ENCODE measurements at places on chromosomes 12 and 14.

GRCh38 chr14:78314484-78314883 lies 144.3 kb downstream of the NRXN3 start:
- DNase-seq, result no peak

GRCh38 chr14:32597771-32598170 lies 268.7 kb downstream of the AKAP6 start:
- no peak for DNase-seq

DNA sequence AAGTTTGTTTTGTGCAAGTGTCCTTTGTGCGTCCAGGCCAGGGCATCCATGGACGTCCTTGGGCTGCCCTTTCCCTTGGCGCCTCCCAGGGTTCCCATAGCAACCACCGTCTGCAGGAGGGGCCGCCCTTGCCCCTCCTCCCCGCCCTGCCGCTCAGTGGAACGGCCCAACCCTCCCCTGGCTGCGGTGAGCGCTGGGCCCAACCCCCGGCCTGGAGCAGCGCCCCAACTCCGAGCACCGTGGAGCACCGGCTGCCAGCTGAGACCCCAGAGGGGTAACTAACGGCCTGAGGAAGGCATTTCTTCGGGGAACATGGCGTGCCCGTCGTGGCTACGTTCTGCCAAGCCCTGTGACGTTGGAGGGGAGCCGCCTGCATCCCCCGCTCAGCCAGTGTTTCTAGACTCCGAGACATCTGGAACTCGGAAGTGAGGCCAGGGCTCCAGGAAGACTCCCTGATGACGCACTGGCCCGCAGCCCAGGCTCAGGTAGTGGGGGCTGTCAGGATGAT lies 5.3 kb upstream of the ACACB start:
- no peak for DNase-seq

- DNase-seq, result peak; percentile 37
These were observed at the start of gene C14orf93 for GRCh38 chr14:23009939-23010726. Gene C14orf93 (minus strand): TSS chr14:23010143. CDS start chr14:22999023, 11,120 bp downstream.

DNA sequence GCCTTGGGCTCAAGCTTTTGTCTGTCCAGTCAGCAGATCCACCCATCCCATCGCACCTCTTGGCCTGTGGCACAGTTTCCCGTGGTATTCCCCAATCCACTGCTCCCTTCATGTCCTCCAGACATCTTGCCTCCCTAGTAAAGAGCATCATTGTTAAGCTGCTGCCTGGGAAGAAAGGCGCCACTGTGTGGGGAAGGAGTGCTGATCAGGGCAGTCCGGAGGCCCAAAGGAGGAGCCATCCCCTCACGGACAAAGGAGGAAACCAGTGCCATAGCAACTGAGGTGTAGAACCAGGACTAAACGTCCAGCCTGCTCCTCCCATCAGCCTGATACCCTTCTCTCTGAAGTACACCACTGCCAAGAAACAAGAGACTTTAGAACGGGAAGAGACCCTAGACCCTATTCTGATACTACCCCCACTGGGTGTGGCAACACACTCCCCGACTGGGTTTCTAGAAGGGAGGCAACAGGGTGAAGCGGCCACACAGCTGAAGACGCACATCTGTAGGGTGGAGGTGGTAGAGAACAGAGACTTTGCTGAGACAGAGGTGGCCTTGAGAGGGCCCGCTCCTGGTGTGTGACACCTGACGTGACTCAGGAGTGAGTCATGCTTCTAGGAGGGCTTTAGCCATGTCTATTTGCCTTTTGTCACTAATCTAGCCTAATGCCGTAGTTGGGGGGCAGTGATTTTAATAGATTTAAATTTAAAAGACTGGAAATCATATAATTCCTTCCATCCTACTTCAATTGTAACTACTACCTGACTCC lies 185.0 kb downstream of the DPF3 start:
- DNase-seq, result no peak

All from smooth muscle cell of the brain vasculature (primary cell).